ENCODE measurements at places on chromosomes 6 and 20.

DNA sequence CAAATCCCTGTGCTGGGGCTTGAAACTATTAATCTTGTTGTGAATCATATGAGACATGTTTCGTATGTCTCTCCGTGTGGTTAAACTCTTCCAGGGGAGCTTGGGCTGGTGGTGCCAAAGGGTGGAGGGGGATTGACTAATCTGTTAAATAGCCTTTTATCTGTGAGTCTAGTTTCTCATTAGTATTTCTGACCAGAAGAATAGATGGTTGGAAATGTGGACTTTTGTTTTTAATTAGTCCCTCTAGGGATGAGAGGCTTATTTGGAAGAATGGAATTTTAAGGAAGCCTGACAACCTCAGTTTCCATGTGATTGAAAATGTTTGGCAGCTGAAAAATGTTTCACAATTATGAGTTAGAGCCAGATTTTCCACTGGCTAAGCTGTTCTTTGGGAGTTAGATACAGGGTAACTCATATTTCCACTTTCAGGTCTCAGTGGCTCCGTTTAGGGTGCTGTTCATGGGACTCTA lies 117.3 kb downstream of the BCKDHB start:
- no peak for DNase-seq

- no peak for DNase-seq
These were observed 172.0 kb downstream of the COL9A1 start for GRCh38 chr6:70130865-70131264.

DNA sequence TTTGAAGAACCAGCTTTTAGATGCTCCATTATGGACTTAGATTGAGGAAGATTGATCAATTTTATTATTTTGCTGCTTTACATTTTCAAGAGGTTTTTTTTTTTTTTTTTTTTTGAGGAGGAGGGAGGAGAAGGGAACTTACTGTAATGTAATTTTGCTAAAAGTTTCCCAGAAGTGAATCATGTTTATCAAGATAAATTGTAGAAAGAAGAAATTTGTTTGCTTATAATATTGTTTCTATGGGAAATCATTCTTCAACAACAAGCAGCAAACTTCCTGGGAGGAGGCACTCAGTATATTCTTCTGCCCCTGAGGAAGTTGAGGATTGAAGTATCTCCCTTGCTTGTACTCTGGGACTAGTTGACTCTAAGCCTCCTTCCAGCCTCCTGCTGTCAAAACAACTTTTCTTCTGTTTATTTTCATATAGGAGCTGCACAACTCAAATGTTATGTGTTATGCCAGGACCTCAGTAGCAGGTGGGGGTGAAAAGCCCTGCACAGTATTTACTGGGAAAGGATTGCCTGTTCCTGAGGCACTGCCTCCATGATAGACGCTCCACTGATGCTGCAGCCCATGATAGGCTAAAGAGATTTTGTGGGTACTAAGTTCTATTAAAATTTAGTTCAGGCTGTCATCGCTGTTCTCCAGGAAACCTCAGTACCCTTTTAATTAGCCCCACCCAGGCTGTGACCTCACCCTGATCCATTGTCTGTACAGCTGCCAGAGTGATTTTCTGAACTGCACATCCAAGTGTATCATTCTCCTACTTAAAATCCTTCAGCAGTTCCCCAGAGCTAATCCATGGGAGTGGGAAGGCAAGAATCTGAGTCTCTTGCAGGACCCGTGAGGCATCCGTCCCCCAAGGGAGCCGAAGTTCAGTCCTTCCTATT lies 51.9 kb downstream of the CARMIL1 start:
- no peak for DNase-seq

DNA sequence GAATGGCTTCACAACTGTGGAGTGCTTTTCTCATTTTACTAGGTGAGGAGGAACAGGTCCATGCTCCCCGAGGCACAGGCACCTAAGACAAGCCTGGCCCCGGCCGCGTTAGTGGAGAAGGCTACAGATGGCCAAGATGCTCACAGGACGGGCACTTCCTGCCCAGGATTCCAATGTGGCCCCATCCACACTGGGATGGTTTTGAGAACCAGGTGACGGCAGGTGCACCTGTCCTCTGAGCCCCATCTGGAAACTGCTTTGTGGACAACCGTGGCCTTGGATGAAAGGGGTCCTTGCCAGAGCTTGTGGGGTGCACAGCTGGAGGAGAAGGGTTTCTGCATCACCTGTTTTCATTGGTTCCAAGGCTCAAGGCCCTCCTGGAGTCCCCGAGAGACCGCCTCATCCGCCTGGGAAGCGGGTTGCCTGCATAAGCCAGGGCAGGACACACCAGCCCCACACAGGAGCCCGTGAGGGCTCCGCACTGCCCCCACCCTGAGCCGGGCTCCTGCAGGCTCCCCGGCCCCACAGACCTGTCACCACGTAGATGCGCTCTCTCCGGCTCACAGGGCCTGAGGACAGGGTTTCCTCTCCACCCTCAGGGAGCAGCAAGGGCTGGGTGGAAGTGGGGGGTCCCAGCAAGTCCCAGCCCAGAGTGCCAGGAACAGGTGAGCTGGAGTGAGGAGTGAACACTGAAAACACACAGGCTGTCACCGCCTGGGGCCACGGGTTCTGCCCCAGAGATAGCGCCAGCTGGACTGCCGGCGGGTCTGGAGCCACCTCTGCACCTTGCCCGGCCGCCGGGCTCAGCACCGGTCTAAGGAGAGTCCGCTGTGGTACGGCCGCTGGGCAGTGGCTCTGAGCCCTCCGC lies 18.3 kb downstream of the NTSR1 start:
- no peak for DNase-seq

GRCh38 chr20:5469111-5469510 lies 152.4 kb upstream of the PROKR2 start:
- no peak for DNase-seq

- DNase-seq: peak; percentile 11
These were observed 101.1 kb downstream of the HIVEP1 start for GRCh38 chr6:12113190-12113577.

DNA sequence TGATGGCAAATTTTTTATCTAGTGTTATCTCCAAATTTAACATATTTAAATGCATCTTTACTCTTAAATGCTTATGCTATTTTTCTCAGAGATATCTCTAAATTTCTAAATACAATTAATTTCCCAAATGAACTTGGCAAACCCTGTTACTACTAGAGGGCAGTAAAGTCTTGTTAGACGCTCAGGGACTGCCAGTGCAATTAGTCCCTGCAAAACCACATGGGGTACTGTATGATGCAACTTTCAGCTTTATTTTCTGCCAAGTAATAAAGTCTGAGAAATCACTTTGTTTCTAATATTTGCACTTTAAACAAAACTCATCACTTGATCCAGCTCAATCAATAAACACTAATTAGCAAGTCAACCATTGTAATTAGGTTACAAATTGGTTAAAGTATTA lies 76.0 kb upstream of the ADGRB3 start:
- DNase-seq: no peak

DNA sequence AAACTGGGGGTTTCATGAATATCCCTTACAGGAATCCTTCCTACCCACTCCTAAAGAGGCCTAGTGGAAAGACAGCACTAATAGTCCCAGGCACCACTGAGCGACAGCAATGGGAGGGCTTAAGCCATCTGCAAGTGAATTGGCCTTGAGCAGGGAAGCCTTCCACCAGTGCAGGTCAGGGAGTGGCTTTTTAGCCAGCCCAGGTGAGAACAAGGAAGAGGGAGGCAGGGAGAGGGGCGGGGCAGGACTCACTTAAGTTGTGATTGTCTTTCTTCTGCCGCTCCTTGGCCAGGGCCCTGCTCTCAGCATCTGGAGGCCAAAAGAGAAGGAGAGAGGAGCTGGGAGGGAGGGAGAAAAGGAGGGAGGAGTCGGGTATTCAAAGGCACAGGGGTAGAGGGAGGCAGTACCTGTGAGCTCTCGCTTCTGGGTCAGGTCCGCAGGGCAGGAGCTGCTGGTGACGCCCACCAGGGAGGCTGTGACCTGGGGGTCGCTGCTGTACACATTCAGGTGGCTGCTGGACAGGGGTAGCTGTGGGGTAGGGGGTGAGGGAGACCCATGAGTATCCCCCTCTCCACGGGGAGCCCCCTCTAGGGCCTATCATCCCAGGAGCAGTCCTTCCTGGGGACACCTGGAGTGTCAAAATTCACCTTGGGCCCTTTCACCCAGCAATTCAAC lies 47.8 kb downstream of the TFEB start:
- no peak for DNase-seq

GRCh38 chr6:55811074-55811473 lies 64.3 kb downstream of the BMP5 start:
- DNase-seq: no peak

DNA sequence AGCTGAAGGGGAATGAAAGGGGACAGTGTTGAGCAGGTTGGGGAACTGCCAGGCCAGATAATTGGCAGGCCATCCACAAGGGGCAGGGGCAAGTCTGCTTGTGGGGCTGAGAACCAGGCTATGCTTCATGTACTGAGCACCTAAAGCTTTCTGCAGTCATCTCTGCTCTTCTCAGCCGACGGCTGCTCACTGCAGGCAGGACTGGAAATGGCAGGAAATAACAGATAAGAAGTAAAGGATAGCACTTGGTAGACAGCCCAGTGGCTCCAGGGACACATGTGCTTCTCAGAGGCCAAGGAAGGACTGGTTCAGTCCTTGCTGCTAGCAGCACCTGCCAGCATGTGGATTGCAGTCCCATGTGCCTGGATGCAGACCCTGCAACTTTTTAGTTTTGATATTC lies 89.8 kb downstream of the CD164 start:
- DNase-seq: no peak

GRCh38 chr6:103036846-103037245 lies 1643.3 kb downstream of the GRIK2 start:
- no peak for DNase-seq

GRCh38 chr6:14772188-14772587 lies 473.7 kb upstream of the JARID2 start:
- no peak for DNase-seq

DNA sequence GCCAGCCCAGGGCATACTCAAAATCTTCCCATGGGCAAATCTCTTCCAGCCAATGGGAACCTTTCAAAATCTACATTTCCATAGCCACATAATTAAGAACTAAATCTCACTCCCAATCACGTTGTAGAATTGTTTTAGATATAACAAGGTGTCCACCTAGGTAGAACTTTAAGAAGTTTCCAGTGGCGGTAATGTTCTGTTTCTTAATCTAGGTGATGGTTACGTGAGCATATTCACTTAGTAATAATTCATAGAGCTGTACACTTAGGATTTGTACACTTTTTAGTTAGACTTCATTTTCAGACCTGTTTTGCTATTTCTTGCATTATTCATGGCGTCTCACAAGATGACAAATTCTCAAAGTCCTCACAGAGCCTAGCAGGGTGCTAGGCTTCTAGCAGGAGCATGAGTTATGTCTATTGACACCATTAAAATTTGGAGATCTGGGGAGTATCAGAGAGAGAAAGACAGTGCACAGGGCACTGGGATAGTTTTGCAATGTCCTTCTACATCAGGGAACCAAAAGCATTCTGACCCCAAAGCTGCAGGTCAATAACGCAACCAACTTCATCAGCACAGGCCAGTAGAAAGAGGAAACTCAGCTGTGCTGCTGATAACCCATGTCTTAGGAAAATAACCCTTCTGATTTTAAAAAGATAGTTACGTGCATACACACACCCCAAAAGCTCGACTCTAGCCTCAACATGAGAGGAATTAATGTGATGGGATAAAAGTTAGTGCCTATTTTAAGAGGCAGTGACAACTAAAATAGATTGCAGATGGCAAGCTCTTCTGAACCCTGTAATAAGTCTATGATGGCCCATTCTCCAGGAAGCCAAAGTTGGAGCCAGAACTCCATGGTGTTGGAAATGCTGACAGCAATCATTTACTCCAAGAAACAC lies 518.1 kb upstream of the JARID2 start:
- no peak for DNase-seq

- no peak for DNase-seq
These were observed 828 bp downstream of the TP53RK start for GRCh38 chr20:46688151-46689081.

DNA sequence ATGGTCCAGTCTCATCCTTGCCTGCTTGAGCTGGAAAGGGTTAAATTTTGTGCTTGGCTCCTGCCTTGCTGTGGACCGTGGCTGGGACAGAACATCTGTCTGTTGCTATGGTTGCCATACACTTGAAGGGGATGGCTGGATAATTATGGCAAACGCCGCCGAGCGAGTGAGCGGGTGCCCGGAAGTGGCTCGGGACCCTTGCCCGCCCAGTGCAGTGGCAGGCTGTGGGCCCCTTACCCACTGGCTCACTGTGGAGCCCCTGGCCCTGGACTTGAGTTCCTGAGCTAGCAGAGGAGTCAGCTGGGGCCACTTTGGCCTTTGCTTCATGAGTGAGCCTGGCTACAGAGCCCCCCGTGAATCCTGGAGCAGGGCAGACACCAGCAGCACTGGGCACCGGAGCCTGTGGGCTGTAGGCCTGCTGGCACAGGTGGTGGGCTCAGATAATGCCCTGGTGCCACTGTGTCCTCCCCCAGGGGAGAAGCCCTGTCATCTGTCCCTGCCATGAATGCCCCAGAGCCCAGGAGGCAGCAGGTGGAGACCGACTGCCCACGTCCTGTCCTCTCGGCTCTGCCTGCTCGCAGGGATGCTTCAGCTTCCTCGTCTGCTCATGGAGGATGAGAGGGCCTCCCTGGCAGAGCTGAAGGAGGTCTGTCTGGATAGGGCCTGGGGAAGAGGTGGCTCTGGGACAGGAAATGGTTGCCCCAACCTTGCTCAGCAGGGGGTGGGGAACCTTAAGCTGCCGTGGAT lies 25.5 kb upstream of the NOL4L start:
- no peak for DNase-seq

DNA sequence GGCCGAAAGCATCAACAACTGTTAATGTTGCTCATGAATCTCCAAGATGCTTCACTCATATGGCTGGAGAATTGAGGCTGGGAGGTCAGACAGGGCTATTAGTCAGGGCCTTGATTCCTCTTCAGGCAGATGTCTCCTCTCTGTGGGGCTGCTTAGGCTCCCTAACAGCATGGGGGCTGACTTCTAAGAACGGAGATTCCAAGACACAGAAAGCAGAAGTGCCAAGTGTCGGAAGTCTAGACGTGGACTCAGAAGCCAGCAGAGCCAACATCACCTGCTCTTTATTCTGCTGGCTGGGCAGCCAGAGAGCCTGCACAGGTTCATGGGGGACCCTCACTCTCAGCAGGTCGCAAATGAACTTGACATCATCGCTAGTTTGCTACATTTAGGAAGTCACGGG lies 279.8 kb downstream of the CDH26 start:
- DNase-seq: no peak

- DNase-seq: peak; percentile 26
These were observed 8.2 kb upstream of the UBE2V1 start for GRCh38 chr20:50120935-50121693.

DNA sequence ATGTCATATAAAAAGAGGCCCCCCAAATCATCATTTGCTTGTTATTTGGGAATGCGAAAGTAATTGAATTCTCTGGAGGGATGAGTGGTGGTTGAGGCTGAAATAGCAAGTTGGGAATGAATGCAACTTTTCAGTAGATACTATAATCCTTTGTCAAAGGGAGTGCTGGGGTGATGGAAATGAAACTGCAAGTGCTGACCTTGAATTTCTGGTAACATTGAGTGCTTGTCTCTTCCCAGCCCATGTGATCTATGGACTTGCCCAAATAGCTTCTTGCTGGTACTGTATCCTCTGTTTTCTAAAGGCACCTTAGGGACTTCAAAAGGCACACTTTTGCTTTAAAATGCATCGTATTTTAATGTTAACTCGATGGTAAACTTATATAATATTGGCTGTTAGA lies 14.8 kb downstream of the PAQR8 start:
- DNase-seq: no peak

Data from stimulated activated CD8-positive, alpha-beta memory T cell treated with anti-CD3 and anti-CD28 coated beads, Interleukin-2, amount 100 ng/mL, for 48 hours (primary cell).